ENCODE measurements at places on chromosomes 2 and 18. TPM values are rescaled to one million over a fixed set of nuclear protein-coding genes. Genes with fewer than 3 reads are reported as not detected.

ANKRD36B gene
- total RNA-seq = 201 TPM

TEKT4 gene
- total RNA-seq = not detected

LRRTM1 gene
- 0.63 TPM for total RNA-seq

- no peak for DNase-seq
Measured at GRCh38 chr2:72172478-72172877, 24.8 kb upstream of the CYP26B1 start.

- DNase-seq = no peak
Measured at GRCh38 chr18:10460414-10461018, 6.1 kb downstream of the APCDD1 start.

GRCh38 chr2:218953366-218953954, 6.0 kb upstream of the CDK5R2 start:
- DNase-seq = no peak

GRCh38 chr2:31831585-31831984, 179.2 kb downstream of the MEMO1 start:
- DNase-seq = no peak
